ENCODE measurements at places on chromosomes 13 and 19.

- no peak for DNase-seq
These were observed 23.1 kb upstream of the ASPDH start for GRCh38 chr19:50536662-50537305.

- no peak for DNase-seq
These were observed 32.7 kb upstream of the MICU2 start for GRCh38 chr13:21636656-21637055.

DNA sequence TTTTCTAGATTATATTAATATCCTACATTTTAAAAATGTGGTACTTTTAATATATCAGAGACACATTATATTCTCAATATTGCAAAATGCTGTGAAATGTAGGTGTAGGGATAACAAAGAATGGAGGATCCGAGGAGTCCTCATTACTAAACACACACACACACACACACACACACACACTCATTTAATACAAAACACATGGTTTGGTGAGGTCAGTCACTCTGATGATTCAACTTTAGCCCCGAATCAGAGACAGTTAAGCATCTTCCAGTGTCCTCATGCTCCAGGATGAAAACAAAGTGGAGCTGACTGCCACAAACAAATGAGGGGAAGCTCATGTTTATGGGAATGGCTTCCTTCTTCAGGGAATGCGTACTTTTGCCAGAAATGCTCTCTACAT, 147.5 kb downstream of the CYSLTR2 start:
- DNase-seq, result no peak

DNA sequence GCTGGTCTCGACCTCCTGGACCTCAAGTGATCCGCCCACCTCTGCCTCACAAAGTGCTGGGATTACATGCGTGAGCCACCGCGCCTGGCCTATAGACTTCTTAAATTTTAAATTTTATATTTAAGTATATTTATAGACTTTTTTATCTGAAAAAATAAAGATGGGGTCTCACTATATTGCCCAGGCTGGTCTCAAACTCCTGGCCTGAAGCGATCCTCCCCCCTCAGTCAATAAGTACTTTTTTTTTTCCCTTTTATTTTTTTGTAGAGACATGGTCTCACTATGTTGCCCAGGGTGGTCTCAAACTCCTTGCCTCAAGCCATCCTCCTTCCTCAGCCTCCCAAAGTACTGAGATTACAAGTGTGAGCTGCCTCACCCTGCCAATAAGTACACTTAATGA, 1.9 kb downstream of the SERTAD1 start:
- DNase-seq, result no peak

- no peak for DNase-seq
These were observed 10.6 kb upstream of the ADGRE1 start for GRCh38 chr19:6876748-6877147.

DNA sequence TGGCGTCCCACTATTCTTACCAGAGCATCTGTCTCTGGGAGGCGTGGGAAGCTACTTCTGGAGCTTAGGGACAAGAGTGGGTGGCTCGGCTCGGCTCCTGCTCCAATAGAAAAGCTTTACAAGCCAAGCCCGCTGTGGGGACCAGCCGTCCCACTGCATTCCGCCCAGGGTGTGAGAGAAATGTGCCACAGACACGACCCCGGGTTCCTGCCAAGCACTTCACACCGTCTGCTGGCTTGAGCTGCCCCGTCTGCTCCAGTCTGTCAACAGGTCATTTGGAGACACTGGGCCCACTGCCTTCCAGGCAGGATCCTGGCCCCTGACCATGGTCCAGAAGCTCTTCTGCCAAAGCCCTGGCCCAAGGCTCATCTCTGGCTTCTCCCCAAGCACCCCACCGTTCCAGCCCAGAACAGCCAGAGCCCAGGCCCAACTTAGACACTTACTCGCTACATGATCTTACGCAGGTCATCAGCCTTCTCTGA, 6.5 kb upstream of the FKRP start:
- no peak for DNase-seq

Data from kidney glomerular epithelial cell (primary cell).